ENCODE measurements at places on chromosomes 3 and 15. TPM values are rescaled to one million over a fixed set of nuclear protein-coding genes. Genes with fewer than 3 reads are reported as not detected.

DNA sequence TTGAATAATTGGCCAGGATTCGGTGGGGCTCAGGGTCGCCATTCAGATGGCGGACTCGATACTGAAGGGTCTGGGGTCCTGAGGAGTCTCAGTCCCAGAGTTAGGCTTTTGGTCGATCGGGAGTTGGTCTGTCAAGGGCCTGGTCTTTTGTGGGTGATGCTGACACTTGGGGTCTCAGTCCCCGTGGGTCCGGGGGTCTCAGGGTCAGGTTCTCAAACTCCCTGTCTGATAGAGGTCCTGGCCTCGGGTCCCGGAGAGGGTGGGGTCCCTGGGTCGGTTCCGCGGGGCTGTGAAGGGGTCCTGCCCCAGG is 467 bp downstream of the NCKIPSD start:
- DNase-seq, result no peak

DNA sequence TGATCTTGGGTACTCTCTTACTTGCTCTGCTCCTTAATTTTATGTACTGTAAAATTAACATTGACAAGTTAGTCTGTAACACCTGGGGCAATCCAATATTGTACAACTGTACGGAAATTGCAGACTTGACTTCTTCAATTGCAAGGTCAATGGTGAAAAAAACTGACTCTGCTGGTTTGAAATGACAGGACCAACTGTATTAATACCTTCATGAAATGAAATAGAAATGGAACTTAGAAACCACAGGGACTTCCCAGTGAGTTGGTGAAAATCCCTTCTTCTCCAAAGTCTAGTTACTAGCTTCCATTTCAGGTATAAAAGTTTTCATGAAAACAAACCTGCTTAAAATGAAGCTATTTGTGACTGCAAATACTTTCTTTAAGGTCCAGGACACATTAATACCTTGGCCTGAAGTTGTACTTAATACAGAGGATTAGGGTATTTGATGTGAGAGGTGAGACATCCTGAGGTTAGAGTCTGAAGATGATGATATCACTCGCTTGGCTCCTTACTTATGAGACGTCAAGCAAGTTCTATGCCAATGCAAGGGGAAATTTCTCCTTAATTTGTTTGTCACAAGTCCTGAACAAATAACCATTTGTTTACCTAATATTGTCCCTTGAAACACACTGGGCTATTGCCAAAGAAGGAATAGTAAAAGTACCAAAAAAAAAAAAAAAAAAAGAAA is 226.2 kb upstream of the TP63 start:
- DNase-seq, result no peak

- DNase-seq, result peak; percentile 36
Measured at GRCh38 chr15:66619152-66619903, 53.5 kb upstream of the LCTL start.

DNA sequence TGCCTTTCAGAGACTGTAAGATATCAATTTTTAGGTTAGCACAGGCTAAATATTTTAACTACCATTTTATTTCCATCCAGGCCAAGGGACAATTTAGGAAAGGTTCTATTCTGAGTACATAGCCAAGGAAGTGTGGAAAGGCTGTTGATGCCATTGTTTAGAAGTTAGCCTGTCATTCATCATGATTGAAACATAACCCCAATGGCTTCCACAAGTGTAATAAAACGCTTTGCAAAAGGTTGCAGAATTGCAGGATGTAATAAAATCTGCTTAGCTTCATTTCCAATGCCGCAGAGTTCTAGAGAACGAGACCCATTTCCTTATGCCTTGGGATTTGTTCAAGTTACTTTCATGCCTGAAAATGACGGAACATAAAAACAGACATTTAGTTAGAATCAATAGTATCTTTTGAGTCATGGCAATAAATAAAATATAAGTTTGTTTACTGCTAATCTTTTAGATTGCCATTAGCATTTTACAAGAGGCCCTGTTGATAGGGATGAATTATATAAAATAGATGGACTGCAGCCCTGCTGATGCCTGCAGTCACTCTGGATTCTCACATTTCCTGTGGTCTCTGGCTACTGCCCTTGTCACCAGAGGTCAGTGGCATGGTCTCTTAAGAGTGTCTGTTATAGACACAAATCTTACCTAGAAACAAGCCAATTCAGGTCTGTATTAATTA is 678.2 kb upstream of the CFAP20DC start:
- DNase-seq, result no peak

- DNase-seq, result no peak
Measured at GRCh38 chr3:50585919-50586762, 16.8 kb downstream of the HEMK1 start.

DNA sequence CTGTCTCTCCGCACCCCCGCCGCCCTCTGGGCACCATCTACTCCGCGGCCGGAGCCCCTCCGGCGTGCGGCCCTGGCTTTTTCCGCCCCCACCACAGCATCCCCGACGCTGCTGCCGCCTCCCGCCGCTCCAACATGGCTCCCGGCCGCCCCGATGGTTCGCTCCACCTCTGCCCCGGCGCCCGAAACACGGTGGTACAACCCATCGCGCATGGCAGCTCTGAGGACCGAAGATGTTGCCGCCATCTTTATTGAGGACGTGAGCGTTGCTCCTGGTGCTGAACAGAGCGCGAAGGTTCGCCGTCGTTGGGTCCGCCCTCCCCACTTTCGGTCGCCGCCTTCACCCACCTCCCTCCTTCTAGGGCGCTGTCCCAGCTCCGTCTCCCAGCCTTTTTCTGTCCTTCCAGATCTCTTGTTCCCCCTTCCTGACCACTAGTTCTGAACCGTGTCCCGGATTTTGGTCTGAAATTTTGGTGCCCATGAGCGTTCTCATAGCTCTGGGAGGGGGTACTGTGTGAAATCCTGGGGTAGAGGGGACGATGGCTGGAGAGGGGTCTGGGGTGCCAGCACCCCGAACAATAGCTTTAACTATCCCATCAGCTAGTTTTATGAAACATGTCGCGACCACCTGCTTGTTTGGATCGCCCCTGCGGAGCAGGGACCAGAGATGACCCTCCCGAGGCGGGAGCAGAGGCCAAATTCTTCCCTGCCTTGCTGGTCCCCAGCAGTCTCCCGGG is at the start of gene CELSR3:
Gene CELSR3, minus strand, starts transcription at position 134 of the 736 bp plus-strand sequence. CDS start 252 bp downstream, outside the sequence.
- DNase-seq, result peak; percentile 82

DNA sequence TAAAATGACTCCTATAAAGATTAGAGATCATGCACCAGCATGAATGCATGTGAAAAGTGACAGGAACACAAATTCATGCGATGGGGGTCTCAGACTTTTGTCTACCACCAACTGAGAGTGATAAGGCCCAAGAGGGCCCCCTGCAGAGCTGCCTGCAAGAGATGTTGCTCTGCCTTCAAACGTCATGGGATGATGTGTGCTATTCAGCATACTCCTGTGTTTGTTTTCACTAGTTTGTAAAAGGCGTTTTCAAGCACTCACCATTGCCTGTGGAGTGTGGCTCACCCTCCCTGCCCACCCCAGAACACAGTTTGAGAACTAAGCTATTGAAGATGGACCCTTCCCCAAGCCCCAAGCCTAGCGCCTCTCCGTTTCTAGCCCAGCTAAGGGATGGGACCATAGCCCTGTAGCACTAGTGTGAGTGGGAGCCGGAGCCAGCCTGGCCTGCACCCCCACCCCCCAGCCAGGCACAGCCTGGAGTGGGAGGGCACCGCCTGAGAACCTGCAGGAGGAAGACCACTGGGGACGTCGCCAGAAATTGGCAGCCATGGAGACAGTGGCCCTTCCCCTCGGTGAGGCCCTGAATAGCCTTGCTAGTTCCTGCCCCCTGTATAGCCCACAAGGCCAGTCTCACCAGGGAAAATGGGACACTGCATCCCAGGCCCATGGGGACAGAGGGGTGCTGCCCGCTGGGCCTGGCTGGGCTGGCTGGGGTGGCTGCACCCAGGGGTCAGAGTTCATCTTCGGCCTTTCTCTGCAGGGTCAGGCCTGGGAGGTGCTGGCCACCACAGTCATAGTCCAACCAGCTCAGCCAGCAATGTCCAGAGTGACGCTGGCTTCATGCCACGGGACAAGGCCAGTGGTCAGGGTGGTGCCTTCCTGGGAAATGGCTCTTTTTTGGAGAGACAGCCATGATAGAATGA is 22.6 kb upstream of the KLF13 start:
- no peak for DNase-seq

DNA sequence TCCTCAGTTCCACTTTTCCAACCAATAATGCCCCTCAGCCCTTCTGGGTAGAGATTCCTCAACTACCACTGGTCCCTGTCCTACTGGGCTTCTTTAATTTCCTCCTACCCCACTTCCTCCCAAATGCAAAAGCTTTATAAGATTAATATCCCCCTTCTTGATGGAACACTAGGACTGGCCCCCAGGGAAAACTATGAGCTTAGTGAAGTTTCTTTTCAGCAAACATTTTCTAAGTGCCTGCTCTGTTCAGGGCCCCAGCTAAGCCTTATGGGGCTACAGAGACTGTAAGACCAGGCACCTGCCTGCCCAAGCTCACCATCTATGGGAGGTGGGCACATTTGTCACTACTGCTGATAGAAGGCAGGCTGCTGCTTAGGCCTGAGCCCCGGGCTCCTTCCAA is 79.4 kb downstream of the RPLP1 start:
- no peak for DNase-seq

DNA sequence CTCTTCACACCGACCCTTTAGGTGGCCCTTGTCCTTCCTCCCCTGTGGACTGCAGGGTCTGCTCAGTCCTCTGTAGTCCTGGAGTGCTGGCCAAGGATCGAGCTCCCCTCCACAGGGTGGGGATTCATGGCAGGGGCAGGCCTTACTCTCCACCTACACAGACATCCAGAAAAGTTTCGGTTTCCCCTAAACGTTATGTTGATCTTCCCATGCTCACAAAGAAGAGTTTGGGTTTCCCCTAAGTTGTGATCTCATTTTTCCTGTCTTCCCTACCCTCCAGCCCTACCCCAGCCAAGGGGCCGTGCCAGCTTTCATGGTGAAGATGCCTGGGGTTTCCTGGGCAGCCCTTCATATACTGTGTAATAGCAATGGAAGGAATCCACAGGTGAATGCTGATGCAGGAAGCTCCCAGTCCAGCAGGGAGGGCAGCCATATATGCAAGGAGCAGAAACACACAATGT is 10.3 kb downstream of the STOML1 start:
- DNase-seq, result no peak

DNA sequence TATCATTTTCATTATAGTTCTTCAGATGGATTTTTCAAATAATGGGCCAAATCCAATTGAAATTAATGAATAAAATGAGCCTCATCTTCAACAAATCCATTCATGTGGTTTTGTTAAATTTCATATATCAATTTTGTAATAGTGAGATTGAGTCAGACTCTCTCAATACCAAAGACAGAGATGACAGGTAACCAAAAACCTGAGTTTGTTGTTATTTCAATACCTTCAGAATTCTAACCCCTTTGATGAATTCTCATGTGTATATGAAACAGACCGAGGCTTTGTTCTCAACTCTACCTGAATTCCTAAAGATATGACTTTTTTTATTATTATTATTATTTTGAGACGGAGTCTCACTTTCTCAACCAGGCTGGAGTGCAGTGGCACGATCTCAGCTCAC is 92.8 kb downstream of the FOXP1 start:
- DNase-seq, result no peak

DNA sequence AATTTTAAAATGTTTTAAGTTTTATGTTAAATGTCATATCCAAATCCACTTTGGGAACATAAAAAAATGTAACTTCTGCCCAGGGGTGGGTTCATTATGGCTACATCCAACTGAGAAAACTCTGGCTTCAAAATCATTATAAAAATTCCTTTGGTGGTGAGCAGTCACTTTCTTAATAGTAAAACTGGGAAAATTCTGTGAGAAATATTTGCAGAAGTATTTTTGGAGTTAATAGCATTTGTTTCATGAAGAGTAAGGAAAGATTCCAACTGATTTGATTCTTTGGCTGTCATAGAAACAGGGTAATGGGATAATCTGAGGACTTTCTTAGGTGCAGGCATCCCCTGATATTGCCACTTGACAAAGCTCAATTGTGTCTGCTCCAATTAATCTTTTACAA is 38.8 kb downstream of the CPA3 start:
- DNase-seq, result no peak

GRCh38 chr15:59274126-59274970 is 67.7 kb downstream of the LDHAL6B start:
- DNase-seq, result no peak

TMC3 gene
- not detected for total RNA-seq

DNA sequence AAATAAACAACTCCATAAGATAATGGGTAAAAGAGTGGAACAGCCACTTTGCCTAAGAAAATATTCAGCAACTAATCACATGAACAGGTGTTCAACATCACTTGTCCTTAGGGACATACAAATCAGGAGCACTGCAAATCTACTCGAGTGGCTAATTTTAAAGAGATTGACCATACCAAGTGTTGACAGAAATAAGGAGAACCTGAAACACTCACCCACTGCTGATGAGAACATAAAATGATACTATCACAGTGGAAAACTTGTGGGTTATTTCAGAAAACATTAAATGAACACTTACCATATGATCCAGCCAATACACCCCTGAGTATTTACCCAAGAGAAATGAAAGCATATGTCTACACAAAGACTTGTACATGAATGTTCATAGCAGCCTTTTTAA is 70.5 kb downstream of the GABRB3 start:
- DNase-seq, result no peak

- no peak for DNase-seq
Measured at GRCh38 chr3:62554264-62554799, 181.0 kb upstream of the FEZF2 start.

DNA sequence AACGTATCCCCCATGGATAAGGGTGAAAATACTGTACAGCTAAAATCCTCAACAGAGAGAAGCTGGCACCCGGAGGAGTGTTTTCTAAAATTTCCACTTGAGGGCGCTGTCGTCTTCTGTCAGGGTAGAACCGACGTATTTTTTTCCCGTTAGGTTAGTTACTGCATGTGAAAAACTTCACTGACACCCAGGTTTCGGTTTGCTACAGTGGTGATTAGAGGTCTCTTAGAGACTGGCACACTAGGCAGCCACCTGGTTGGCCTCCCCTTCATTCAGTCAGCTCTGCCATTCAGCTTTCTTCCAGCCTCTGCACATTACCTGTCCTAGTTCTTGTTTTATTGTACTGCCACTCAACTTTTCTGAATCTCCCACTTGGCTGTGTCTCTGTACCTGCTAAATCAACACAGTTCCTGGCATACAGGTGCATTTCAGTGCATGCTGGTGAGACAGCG is 18.4 kb downstream of the CCK start:
- DNase-seq, result peak; percentile 63

DNA sequence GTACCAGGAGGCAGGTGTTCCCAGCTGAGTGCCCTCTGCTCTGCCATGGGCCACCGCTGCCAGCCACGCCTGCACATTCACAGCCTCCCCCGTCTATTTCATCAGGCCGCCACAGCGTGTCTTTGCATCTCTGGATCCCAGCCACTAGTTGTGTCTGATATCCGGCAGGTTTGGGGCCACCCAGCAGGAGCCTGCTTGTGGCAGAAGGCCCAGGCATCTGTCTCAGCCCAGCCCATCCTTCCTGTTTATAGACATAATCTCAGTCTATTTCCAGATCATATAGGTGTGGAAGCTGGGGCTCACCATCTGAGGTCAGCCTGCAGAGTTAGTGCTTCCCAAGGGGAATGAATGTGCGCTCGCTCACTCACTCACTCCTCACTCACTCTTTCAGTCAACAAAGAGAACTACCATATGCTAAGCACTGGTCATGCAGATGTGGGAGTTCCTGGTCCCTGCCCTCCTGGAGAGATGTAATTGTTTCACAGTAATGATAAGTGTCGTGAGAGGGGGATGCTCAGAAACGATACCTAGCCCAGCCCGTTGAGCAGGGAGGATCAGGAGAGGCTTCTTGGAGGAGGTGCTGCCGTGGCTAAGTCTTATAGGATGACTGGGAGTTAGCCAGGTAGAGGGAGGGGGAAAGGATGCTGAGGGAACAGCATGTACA is 60.6 kb downstream of the FGD5 start:
- DNase-seq, result peak; percentile 54

IGSF11 gene
- total RNA-seq, result 0.13 TPM

CAV3 gene
- total RNA-seq, result not detected

- DNase-seq, result no peak
Measured at GRCh38 chr3:120177707-120178306, 83.6 kb upstream of the GSK3B start.

DNAJB8 gene
- not detected for total RNA-seq
